ENCODE measurements at places on chromosomes 7 and 10. TPM values are rescaled to one million over a fixed set of nuclear protein-coding genes. Genes with fewer than 3 reads are reported as not detected.

DNA sequence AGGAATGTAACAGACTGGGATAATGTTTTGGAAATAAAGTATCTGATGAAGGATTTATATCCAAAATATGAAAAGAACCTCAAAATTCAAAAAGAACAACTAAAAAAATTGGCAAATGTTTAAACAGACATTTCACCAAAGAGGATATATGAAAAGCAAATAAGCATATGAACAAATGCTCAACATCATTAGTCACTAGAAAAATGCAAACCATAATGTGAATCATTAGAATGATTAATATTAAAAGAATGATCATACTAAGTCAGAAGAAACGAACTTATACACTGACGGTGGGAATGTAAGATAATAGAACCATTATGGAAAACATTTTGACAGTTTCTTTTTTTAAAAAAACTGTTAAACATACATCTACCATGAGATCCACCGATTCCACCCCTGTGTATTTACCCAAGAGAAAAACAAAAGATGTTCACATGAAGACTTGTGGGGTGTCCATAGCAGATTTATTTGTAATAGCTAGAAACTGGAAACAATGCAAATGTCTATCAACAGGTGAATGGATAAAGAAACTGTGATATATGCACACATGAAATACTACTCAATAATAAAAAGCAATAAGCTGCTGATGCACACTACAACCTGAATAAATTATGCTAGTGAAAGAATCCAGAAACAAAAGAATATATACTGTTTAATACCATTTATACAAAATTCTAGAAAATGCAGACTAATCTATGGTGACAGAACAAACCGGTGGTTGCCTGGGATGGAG is 35.7 kb downstream of the PRKG1 start:
- DNase-seq, result no peak

- DNase-seq, result no peak
Observed at GRCh38 chr7:30027740-30028215, 434 bp upstream of the PLEKHA8 start.

GRCh38 chr7:5665094-5666025 is 116.1 kb downstream of the RNF216 start:
- peak; percentile 81 for DNase-seq

GRCh38 chr7:141702047-141702567 is at the start of gene DENND11:
Gene DENND11, minus strand, starts transcription at chr7:141702166. Its CDS starts 13 bp downstream, at chr7:141702153.
- peak; percentile 49 for DNase-seq

Gene ASAH2
- 4.4 TPM for polyA plus RNA-seq

DNA sequence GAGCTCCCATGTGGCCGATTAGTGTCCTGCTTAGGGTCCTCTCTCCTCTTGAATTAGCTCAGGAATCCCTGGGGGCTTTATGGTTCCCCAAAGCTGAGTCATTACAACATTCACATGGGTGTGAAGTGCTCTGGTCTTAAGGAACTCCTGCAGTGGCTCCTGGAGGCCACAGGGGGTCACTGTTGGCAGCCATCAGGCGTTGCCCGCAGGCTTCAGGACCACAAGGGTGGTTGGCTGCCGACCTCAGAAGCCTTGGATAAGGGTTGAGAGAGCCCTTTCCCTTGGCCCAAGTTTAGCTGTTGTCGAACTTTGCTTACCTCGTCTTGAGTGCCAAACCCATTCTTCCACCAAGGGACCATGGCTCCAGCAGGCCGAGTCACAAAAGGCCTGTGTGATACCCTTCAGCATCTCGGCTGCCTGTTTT is 61.7 kb downstream of the SH2D4B start:
- peak; percentile 15 for DNase-seq

Gene MYL10
- 0.40 TPM for polyA plus RNA-seq

- DNase-seq, result no peak
Observed at GRCh38 chr7:150799741-150800580, at the start of gene TMEM176B. Gene TMEM176B, minus strand, starts transcription at chr7:150800364. Its CDS starts 3,795 bp downstream, at chr7:150796569.

DNA sequence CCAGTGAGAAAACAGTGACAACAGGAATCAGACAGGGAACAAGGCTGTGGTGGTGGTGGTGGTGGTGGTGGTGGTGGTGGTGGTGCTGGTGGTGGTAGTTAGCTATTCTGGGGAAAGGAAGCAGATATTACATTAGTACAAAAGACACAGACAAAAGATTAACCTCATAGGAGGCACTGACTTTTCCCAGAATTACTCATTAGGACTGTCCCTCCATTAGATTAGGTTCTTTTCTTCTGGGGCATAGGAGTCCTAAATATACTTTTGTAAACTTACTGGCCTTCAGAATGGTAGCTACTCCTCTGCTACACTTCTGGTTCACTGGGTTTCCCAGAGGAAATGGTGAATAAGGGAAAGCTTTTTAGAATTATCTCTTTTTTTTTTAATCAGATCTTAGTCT is 156.6 kb upstream of the SEMA3D start:
- no peak for DNase-seq

Gene SLC35B4
- polyA plus RNA-seq, result 15.3 TPM

DNA sequence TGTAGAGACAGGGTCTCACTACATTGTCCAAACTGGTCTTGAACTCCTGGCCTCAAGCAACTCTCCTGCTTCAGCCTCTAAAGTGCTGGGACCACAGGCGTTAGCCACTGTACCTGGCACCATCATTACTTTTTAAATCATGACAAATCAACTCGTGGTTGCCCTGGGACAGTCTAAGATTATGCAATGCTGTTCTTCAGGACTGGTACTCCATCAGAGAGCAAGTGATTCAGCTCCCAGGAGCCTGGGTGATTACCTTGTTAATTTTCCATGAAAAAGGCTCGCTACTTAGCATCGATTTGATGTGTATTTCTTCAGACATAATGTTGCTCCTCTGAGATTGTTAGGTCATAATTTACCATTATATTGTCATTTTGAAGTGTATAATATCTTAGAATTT is 158.9 kb upstream of the STEAP4 start:
- DNase-seq, result no peak

GRCh38 chr10:21764466-21765189 is 230.6 kb downstream of the MLLT10 start:
- peak; percentile 39 for DNase-seq

DNA sequence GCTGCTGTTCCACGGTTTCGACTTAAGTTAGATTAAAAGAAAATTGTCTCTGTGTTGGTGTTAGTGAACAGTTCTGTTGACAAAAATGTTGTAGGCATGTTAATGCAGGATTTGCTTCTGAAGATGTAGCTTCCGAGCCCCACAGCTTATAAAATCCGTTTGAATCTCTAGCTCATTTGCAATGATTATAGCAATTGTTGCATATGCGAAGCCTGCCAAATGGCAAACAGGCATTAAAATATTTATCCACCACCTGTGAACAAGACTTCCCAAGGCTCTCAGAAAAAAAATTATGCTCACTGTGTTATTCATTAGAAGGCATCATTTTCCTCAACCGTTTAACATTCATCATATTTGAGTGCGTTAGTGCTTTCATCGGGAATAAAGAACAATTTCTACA is 14.3 kb downstream of the CFAP58 start:
- DNase-seq, result no peak

All from right lung (tissue), 10 donors.